ENCODE measurements at places on chromosomes 2 and 18.

- DNase-seq: no peak
Observed at GRCh38 chr18:7116001-7116730, 1.4 kb downstream of the LAMA1 start.

DNA sequence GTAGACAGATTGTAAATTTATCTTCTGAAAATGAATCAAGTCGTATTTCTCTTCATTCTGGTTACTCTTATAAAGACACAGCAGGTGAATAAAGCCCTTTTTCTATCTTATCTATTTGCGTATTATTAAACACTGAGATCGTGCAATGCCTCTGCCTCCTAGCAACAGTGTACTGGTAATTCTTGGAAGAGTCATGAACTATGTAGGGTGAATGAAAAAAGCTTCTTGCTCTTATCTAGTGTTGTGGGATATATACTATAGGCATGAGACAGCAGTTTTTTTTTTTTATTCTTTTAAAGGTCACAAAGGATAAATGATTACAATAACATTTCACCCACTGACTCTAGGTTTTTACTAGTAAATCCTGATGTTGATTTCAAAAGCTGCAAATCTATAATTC lies 324.2 kb downstream of the PDE11A start:
- DNase-seq: no peak

DNA sequence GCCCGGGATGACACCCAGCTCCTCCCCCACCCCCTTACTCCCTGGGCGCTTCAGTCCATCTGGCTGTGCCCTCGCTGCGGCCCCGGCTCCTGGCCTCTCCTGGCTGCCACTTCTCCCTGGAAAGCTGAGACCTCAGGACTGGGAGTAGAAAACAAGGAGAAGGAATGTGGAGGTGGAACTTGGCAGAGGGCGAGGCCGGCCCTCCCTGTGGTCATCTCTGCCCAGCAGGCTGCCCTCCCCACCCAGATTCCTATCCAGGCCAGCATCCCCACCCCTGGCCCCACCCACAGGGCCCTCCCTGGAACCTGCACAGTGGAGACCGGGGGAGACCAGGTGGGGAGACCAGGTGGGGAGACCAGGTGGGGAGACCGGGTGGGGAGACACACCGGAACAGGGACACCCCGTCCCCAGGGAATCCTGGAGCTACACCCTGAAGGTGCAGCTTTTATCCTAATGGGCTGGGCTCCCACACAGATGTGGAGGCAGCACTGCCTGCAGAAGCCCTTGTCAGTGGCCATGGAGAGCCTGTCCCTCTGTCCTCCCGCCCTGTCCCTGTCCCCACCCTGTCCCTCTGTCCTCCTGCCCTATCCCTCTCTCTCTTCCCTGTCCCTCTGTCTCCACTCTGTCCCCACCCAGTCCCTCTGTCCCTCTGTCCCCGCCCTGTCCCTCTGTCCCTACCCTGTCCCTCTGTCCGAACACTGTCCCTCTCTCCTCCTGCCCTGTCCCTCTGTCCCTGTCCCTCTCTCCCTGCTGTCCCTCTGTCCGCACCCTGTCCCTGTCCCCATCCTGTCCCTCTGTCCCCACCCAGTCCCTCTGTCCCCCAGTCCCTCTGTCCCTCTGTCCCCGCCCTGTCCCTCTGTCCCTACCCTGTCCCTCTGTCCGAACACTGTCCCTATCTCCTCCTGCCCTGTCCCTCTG lies 157.1 kb downstream of the PXDN start:
- no peak for DNase-seq

GRCh38 chr18:58578835-58579560 lies 49.9 kb downstream of the ALPK2 start:
- DNase-seq: no peak

- DNase-seq: no peak
Observed at GRCh38 chr18:73812423-73812822, 335.2 kb downstream of the FBXO15 start.

DNA sequence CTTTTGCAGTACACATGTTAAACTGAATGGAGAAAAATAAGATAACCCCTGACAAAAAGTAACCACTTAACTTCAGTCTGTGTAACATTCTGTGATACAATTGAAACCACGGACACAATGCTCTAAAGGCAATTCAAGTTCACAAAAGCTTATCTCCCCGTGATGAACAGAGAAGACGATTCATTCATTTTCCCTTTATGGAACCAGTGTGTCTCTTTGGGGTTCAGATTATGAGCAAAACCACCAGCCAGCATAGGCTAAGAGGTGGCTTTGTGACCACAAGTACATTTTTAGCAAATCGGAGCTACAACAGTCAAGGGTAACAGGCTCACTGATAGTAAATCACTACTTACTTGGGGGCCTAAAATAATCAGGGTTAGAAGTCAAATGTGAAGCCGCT lies 120.6 kb upstream of the SMAD7 start:
- no peak for DNase-seq

- no peak for DNase-seq
Observed at GRCh38 chr2:17614174-17614930, 73.9 kb downstream of the VSNL1 start.

GRCh38 chr2:25161055-25161781 lies 7.2 kb downstream of the POMC start:
- peak; percentile 57 for DNase-seq

DNA sequence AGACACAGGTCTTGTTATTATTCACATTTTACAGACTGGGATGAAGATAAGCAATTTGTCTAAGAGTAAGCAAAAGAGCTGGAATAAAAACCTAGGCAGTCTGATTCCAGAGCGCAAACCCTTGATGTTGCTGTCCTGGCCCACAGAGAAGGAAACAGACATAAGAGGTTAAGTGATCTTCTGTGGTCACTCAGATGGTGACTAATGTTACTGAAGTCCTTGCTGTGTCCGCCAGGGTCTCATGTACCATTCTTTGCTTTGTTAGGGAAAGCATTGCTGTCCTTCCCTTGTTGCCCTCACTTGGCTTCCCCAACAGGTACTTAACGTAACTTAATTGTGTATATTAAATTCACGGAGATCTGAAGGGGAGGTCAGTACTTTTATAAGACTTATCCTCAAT lies 14.9 kb upstream of the FAP start:
- no peak for DNase-seq

DNA sequence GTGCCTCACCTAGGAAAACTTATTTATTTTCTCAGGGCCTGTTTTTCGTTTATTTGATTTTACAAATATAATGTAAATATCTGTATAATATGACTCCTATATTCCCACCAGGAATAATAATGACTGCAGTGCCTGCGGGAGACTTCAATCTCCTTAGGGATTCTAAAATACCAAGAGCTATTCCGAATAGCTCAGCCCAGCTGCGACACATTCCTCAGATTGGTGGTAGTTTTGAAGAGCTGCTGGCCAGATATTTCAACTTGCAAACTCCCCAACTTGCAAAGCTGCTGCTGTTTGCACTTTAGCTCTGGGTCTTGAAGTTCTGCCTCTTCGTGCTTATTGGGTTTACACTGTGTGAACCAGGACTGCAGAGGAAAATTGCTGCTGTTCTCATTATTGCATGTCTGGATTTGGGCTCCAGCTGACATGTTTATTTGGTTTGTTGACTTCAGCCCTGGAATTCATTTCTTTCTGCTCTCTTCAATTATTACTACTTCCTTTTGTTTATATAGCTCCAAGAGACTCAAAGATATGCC lies 480.2 kb upstream of the CHST9 start:
- DNase-seq: no peak

DNA sequence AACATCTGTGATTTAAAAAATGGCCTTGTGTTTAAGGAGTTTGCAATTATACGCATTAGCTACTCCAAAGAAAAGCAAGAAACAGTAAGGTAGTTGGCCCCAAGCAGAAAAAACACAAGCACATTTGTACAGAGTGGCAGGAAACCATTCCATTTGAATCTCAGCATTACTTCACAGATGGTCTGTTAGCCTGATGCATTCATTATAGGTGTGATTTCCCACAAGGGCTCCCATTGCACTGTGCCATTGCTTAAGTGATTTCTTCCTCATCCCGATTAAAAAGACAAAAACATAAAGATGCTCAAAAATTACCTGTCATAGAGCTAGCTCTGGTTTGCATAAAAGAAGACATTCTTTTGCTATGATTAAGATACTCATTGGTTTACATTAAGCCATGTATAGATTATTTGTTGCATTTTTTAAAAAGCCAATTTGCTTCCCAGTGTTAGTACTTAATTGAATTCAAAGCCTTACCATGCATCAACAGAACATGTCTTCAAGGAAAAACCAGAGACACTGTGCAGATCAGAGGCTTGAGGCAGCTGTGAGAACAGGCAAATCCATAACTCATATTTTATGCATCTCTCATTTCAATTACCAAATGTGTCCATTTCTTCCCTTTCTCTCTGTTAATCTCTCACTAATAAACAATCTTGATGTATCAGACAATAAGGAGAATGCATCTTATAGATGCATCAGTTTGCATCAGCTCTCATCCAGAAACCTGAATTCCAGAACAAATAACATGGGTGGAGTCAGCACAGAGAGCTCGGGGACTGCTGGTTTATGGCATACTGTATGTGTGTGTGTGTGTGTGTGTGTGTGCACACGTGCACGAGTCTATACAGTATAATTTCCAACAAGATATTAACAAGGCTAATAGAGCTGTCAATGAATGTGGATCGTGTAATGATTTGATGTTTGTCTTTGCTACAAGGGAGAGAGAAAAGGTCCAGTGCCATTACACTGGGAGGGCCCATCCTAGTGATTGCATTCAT lies 558.6 kb upstream of the HS6ST1 start:
- DNase-seq: no peak

- DNase-seq: no peak
Observed at GRCh38 chr2:179234658-179235240, 29.9 kb downstream of the SESTD1 start.

- DNase-seq: no peak
Observed at GRCh38 chr18:50917021-50917420, 38.1 kb downstream of the ME2 start.

DNA sequence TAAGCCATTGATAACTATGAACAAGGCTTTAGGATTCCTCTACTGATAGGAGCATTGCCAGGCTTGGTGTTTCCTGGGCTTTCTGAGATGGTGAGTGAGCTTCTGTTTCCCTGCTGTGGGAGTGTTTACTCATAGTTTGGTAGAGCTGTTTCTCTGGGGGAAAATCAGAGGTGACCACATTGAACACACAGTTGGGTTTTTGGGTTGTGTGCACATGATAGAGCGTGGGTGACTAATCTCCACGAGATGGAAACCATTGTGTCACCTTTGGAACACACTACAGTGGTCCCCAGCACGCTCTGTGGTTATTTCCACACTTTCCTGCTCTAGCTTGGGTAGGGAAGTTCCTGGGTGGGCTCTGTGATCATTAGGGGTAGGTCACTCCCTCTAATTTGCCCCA lies 5.4 kb downstream of the IL1R1 start:
- no peak for DNase-seq

DNA sequence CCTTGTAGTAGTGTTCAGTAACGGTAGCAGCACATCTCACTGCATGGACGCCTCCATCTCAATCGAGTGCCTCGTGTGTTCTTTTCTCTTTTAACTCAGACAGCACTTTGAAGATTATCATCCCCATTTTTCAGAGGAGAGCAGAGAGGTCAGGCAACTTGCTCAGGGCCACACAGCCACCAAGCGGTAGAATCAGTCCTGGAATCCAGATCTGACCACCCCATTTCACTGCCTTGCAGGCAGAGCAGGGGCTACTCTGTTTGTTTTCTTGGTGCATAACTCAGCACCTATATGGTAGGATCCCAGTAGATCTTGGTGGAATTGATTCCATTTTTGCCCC lies 129.5 kb downstream of the SMAD7 start:
- DNase-seq: no peak

- no peak for DNase-seq
Observed at GRCh38 chr2:99674090-99674489, 184.3 kb upstream of the REV1 start.

- no peak for DNase-seq
Observed at GRCh38 chr2:196487417-196487816, 152.1 kb upstream of the CCDC150 start.

DNA sequence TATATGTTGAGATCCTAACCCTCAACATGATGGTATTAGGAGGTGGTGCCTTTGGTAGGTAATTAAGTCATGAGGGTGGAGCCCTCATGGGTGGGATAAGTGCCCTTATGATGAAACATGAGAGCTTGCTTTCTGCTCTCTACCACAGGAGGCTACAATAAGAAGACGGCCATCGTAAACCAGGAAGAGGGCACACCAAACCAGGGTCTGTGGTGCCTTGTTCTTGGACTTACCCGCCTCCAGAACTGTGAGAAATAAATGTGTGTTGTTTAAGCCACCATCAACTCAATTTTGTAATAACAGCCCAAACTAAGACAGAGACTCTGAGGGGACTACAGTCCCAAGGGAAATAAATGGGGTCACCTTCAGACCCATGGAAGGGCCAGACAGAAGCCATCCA lies 52.3 kb downstream of the IRS1 start:
- no peak for DNase-seq

- DNase-seq: no peak
Observed at GRCh38 chr2:85945586-85945985, 56.8 kb upstream of the ST3GAL5 start.

- peak; percentile 46 for DNase-seq
Observed at GRCh38 chr18:55585920-55586561, 2.0 kb downstream of the TCF4 start.

- peak; percentile 31 for DNase-seq
Observed at GRCh38 chr2:237696461-237696860, 69.1 kb downstream of the LRRFIP1 start.

GRCh38 chr2:134440336-134440909 lies 186.6 kb downstream of the MGAT5 start:
- DNase-seq: no peak

DNA sequence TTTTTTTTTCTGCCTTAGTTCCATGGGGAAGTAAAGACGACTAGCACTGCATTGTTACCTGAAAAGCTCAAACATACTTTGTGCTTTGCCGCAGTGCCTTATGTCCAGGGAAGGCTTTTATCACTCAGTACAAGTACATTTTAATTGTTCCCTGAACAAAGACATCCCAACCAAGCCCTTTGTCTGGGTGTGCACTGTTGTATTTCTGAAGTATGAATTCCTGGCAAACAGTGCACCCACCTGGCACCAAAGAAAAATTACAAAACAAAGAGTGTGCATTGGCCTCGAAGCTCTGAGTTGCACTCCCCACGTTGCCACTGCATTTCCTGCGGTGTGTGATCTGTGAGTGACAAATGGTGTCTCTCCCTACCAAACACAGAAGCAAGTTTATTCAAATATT lies 858.5 kb upstream of the PIK3C3 start:
- peak; percentile 9 for DNase-seq

DNA sequence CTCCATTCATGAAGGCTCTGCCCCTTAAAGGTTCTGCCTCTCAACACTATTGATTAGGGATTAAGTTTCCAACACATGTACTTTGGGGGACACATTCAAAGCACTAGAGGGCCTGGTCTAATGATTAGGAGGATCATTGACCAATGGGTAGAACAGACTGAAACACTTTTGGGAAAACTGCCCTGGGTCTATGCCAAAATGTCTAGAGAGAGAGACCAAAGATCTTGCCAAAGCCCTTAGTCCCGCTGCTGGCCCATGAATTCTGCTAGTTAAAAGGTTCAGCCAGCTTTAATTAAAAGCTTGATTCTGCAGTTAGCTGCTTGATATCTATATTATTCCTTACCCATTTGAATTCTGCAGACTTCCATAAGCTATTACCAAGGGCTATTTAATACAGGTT lies 613.2 kb downstream of the SLC4A3 start:
- no peak for DNase-seq

GRCh38 chr2:54903736-54904554 lies 146.3 kb downstream of the RTN4 start:
- no peak for DNase-seq

- no peak for DNase-seq
Observed at GRCh38 chr18:11828786-11829432, 22.3 kb upstream of the CHMP1B start.

All from head of caudate nucleus (tissue), 42 donors.